DMS53 (cell line): ENCODE measurements at places on chromosomes 6 and 20.

DNA sequence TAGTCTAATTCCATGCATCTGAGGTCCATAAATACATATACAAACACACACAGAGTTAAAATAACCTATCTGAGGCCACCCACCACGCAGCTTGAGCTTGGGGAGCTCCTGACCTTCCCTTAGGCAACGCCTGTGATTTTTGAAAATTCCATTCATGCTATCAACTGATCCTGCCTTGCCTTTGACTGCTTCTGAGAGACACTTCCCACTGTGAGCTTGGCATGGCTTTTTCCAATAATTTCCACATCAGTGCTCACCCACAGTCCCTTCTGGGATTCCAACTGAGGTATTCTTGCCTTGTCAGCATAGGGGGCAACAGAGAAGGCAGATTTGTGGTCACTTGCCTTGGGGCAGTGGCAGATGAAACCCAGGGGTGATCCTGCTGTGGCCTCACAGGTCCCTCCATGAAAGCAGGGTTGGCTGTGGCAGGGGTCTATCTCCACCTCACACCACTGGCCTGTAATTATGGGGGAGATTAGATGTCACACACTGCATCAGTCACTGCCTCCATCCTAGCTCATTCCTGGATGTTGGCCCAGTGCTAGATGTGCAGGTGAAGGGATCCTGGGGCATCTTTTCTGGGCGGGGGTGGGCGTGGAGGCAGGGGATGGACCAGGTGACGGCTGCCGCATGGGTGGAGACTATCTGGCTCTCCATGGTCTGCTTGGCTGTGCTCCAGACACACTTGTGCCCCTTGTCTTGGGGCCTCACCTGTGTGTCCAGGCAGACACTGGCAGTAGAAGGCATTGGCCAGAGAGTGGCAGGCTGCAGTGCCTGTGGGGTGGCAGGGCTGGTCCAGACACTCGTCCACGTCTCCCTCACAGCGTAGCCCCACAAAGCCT is 11.2 kb upstream of the GPSM3 start:
- DNase-seq: no peak

- peak; percentile 73 for DNase-seq
Observed at GRCh38 chr6:113626475-113626874, 230.7 kb upstream of the MARCKS start.

- no peak for DNase-seq
Observed at GRCh38 chr20:32980131-32980941, 23.9 kb downstream of the SUN5 start.

GRCh38 chr6:13511913-13512717 is 24.7 kb upstream of the GFOD1 start:
- DNase-seq: no peak

DNA sequence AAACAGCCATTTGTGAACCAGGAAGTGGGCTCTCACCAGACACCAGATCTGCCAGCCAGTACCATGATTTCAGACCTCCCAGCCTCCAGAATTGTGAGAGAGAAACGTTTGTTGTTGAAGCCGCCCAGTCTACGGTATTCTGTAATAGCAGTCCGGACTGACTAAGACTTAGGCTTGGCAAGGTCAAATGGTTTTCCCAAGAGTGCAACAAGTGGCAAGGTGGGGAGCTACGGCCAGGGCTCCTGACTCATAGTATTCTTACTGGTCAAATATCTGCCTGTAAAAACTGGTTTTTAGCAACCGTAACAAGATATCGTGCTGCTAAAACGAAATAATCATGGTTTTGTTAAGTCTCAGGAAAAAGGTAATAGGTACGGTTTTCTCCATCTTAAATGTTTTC is 37.8 kb downstream of the MCUR1 start:
- DNase-seq: no peak

- no peak for DNase-seq
Observed at GRCh38 chr6:35640017-35640664, 48.6 kb downstream of the FKBP5 start.

- DNase-seq: no peak
Observed at GRCh38 chr6:136038531-136038930, 187.0 kb downstream of the PDE7B start.

DNA sequence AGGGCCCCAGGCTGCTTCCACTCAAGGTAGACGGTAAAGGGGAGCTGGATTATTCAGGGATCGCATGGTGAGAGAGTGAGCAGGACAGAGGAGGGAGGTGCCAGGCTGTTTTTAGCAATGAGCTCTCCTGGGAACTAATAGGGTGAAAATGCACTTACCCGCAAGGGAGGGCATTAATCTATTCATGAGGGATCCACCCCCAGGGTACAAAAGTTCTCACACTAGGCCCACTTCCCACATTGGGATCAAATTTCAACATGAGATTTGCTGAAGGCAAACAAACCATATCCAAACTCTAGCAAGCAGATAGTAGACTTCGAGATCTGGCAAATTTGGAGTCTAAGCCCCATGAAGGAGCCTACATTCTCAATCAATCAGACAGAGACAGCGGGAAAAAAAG is 408.6 kb downstream of the RNF144B start:
- DNase-seq: no peak
